ENCODE measurements at places on chromosomes 7 and 10.

GRCh38 chr10:113004069-113004618 is 54.1 kb downstream of the TCF7L2 start:
- no peak for DNase-seq

- no peak for DNase-seq
Observed at GRCh38 chr10:6056411-6057135, 5.6 kb downstream of the IL2RA start.

GRCh38 chr10:17273403-17273802 is 45.4 kb downstream of the VIM start:
- no peak for DNase-seq

- no peak for DNase-seq
Observed at GRCh38 chr7:31027161-31027965, 24.7 kb upstream of the ADCYAP1R1 start.

- no peak for DNase-seq
Observed at GRCh38 chr7:45703911-45704682, 129.9 kb downstream of the ADCY1 start.

- no peak for DNase-seq
Observed at GRCh38 chr7:84274029-84274638, 79.5 kb upstream of the SEMA3A start.

- DNase-seq, result no peak
Observed at GRCh38 chr10:130954326-130954905, 357.1 kb downstream of the TCERG1L start.

DNA sequence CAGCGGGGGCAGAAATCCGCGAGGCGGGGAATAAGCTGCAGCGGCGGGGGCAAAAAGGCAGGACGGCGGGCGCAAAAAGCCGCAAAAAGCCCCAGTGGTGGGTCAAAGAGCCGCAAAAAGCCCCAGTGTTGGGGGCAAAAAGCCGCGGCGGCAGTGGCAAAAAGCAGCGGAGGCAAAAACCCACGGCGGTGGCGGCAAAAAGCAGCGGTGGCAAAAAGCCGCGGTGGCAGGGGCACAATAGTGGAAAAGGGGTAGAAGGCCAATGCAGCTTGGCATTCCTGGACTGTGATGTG is 525.3 kb downstream of the ZNF33B start:
- DNase-seq, result no peak

DNA sequence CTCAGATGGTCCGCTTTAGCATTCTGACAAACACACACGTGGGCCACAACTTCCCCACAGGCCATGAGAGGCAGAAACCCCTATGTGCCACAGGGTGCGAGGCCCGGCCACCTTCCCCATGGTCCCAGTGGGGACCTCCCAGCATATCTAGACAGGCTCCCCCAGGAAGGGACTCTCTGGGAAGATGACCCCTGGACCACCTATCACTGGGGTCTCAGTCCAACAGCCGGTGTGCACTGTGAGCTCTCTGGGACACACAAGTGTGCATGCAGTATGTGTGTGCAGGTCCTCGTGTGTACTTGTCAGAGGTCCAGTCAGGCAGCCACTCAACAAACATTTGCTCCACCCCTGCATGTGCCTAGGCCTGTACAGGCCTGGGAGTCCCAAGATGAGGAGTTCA is 18.7 kb downstream of the GRID1 start:
- DNase-seq, result no peak

- DNase-seq, result no peak
Observed at GRCh38 chr7:749140-749551, 22.1 kb upstream of the PRKAR1B start.

GRCh38 chr7:27156916-27157701 is 634 bp upstream of the HOXA7 start:
- DNase-seq, result no peak

DNA sequence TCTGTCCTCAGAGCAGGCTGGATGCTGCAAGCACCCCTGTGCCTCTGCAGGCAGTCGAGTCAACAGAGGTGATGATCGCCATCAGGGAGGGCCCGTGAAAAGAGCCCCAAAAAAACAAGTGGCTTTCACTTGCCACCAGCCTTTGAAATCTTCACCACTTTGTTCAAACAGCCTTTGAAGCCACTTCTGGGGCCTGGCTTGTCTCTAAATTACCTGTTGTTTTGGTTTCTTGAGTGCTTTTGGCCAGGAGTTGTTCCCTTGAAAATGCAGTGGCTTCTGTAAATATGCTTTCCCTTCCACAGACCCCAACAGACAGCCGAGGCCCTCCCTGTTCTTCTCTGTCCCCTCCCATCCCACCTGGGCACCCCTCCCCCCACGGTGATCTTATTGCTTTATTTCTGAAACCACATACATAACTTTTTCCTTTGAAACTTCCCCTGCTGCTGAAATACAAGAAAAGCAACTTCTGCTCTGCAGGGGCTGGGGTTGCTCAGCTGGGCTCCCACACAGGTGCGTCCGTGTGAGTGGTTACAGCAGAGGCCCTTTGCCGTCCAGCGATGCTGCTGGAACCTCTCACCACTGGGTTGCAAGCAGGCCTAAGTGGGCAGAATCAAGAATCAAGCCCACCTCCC is 283.8 kb upstream of the SHH start:
- no peak for DNase-seq

- DNase-seq, result peak; percentile 39
Observed at GRCh38 chr7:55571511-55572377, 558 bp downstream of the VOPP1 start.

DNA sequence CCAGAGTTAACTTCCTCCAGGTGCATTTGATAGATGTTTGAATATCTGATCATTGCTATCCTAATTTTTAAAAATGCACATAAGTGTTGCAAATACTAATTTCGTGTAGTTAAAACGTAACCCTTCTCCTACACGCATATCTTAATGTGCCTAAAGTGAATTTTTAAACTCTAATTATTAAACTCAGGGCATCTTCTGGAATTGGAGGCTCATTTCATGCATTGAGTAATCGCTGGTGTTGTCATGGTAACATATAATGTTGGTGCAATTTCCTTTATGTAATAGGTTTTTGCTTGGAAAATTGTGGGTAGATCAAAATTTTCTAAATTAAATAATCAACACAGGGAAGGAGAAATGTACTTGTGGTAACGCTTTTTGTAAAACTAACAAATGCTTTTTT is 56.2 kb downstream of the ARMC3 start:
- no peak for DNase-seq

DNA sequence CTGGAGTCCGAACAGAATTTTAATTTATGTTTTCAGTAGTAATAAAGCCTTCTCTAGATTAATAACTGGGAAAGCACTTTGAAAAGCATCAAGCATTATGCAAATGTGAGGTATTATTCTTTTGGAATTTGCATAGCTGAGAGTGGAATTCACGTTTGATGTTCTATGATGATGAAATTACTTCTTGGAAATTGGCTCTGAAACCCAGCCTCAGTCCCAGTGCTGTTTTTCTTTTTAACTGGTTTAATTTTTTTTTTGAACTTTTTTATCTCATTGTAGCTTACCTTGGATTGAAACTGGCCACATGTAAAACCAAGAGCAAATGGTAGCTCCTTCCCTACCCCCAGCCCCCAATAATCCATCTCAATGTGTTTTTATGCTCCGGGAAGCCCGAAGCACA is 1.2 kb downstream of the TBXAS1 start:
- DNase-seq, result no peak

DNA sequence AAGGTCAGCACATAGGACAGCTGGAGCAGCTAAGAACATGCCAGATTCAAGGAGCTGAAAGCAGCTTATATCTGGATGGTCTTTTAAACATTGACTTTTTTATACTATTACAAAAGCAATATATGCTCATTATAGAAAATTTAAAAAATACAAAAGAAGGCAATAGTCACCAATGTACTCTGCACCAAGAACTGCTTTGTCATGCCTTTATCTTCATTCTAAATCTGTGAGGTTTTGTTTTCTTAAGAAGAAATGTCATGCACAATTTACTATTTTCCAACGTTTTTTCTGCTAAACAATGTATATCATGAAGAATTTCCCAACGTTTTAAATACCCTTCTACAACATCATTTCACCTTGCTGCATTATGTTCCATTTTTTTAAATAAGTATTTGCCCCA is 2.8 kb downstream of the LIPM start:
- no peak for DNase-seq

- no peak for DNase-seq
Observed at GRCh38 chr7:27262121-27262520, 19.5 kb downstream of the EVX1 start.

DNA sequence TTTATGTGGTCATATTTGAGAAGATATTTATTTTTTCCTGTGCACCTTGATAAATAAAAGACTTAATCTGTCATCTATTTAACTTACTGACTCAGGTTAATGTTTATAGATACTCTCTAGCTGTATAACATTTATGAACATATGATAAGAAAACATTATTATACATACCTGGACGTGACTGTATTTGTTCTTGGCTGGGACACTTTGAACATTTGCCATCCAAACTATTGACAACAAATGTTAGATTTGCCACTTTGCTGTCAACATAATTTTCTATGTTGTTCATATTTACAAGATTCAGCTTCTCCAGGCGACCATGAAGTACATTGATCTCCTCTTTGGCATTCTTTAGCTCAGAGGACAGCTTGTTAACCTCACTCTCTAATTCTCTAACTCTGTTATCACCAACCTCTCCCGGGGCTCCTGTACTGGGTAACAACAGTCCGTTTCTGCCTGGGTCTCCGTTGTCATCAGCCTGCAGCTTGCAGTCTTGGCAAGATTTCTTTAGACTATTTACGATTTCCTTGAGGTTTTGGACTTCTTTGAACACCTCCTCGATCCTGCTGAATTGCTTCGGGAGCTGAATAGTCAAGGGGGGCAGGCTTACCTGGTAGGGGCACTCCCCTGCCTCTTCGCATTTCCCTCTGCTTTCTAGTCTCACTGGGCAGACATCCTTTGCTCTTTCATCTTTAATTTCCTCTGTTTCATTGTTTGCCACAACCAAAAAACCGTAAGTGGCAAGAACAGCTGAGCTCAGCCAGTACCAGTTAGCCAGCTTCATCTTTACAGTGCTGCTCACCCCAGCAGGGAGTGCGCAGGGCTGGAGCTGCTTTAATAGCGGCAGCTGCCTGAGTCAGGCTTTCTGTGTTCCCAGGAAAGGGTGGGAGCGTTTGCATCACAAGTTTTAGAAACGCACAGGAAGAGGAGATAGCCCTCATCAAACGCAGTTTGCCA is at the start of gene FGL2:
TSS of gene FGL2 (minus strand) at position 807 of the 954 bp plus-strand sequence. CDS start at position 781, 26 bp downstream.
- DNase-seq, result no peak

GRCh38 chr7:26543951-26544350 is 252.3 kb downstream of the SNX10 start:
- no peak for DNase-seq

GRCh38 chr7:46993396-46993795 is 588.5 kb downstream of the TNS3 start:
- no peak for DNase-seq

GRCh38 chr10:108112218-108112617 is 947.7 kb upstream of the SORCS1 start:
- no peak for DNase-seq

DNA sequence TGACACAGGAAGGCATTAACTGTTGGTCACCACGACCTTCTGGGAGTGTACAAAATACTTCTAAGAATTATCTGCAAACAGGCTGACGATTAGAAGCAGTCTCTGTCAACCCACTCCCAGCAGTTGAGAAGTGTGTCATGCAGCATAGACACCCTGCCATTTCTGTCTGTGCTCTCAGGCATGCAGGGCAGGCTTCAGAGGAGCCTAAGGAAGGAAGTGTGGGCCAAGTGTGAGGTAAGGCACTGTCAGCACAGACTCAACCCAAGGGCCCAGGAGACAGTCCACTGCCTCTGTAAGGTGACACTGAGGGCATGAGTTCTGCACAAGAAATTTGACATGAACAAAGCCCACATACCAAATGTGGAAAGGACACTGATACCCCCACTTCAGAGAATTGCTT is 109.0 kb upstream of the VIPR2 start:
- no peak for DNase-seq

DNA sequence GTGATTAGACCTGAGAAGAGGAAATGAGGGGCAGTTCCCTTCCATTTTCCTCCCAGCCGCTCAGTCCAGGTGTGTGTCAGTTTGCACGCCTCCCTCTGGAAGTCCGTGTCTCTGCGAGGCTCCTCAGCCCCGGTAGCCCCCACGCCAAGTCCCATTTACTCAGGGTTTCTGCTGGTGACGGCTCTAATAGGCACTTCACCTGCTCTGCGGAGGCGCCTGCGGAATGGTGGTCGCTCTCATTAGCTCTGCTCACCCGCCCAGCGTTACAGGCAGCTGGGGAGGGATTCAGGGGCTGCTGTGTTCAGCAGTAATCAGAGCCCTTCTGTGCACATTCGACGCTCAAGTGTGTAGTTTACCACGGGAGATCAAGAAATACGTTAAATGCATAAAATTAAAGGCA is 179.9 kb downstream of the MGMT start:
- DNase-seq, result no peak

DNA sequence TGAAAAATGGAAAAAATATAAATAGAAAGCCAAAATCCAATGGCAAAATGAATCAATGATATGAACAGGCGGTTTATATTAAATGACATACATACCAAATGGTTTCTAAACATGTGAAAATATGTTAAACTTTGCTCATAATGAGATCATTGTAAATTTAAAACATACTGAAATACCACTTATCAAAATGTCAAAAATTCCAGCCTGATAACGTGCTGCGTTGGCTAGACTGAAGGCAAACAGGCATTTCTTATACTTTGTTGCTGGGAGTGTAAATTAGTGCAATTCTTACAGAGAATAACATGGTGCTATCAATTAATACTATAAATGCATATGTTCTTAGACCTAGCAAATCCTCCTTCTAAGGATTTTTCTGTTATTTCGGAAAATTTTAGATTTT is 225.8 kb upstream of the FAM3C start:
- DNase-seq, result no peak

DNA sequence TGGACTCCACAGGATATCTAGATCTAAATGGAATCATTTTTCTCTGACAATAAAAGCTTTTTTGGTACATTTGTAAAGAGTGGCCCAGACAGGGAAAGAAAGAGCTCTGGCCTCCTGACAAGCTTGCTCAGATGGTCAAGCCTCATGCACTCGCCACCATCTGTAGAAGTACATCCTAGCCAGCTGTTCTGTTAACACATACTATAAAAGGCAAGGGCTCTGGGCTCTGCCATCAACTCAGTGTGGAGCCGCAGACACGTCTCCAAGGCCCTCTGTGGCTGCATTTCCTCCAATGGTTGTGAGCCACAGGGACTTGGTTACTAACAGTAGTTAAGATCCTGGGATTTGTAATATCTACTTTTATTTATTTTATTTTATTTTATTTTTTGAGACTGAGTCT is 70.8 kb upstream of the KDM7A start:
- no peak for DNase-seq

DNA sequence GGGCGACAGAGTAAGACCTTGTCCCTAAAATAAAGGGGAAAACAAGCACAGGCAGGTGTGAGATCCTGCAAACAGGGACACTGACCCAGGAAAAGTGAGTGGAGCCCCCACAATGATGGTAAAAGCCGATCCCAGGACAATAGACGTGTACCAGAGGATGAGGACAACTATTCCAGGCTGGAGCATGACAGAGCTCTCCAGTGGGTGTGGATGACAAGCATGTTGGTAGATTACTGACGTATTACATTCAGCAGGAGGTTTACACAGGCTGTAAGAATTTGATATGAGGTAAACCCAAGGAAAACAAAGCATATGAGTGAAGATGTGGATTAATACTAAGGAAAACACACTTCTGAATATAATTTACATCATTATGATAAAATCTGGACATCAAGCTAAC is 27.8 kb upstream of the SMURF1 start:
- no peak for DNase-seq

All from stimulated activated CD4-positive, alpha-beta T cell treated with anti-CD3 and anti-CD28 coated beads, Interleukin-1b, Interleukin-23, amount 100 ng/mL, for 1 hour (primary cell).